ENCODE measurements at places on chromosomes 5 and 9. TPM values are rescaled to one million over a fixed set of nuclear protein-coding genes. Genes with fewer than 3 reads are reported as not detected.

- DNase-seq: no peak
- no peak overlapping the region for H3K27ac ChIP-seq
- H3K27me3 ChIP-seq: no peaks in the 10 kb centered on the region
- no peaks in the 10 kb centered on the region for H3K4me1 ChIP-seq
- H3K4me3 ChIP-seq: no peak overlapping the region
- peaks cover 4% of the 10 kb centered on the region for H3K36me3 ChIP-seq
Observed at GRCh38 chr9:112149211-112149610, 25.9 kb downstream of the SUSD1 start.

The FOXD4L3 gene
- not detected for total RNA-seq

The MRNIP gene
- total RNA-seq: 32.8 TPM

DNA sequence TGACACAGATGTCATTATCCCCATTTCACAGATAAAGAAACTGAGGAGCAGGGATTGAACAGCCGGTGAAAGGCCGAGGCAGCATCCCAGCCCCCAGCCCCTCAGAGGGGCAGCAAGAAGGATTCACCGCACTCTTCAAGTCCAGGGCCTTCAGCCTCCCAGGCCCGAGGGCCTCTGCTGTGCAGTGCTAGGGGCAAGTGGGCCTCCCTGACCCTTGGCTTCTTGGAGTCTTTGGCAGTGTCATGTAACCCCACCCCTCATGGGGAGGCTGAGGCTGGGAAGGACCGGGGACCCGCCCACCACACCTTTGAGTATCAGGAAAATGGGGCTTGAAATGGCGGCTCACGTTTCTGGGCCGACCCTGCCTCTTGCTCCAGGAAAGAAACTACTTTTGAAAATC is 28.7 kb upstream of the RXRA start:
- peaks cover 21% of the 10 kb centered on the region for H3K4me1 ChIP-seq
- H3K27me3 ChIP-seq: no peaks in the 10 kb centered on the region
- H3K36me3 ChIP-seq: no peaks in the 10 kb centered on the region
- DNase-seq: no peak

DNA sequence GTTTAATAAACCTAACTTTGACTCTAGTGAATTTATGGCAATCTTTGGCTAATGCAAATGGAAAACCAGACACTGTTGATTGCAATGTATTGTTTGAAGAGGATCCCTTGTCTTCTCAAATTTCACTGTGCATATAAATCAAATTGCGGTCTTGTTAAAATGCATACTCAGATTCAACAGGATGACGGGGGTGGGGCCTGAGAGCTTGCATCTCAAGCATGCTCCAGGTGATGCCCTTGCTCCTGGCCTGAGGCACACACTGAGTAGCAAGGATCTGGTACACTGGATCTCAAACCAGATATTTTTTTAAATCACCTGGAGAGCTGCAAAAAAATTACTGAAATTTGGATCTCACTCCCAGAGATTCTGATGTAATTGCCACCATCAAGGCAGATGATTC is 463.7 kb downstream of the DNAH5 start:
- no peaks in the 10 kb centered on the region for H3K36me3 ChIP-seq
- no peaks in the 10 kb centered on the region for H3K27me3 ChIP-seq
- no peaks in the 10 kb centered on the region for H3K4me1 ChIP-seq

- H3K4me1 ChIP-seq: no peaks in the 10 kb centered on the region
- H3K4me3 ChIP-seq: no peak overlapping the region
- no peaks in the 10 kb centered on the region for H3K27me3 ChIP-seq
- no peak overlapping the region for H3K27ac ChIP-seq
- no peaks in the 10 kb centered on the region for H3K36me3 ChIP-seq
- DNase-seq: no peak
Observed at GRCh38 chr5:116810951-116811350, 236.3 kb upstream of the SEMA6A start.

Data from CD4-positive, alpha-beta T cell (primary cell).